ENCODE measurements at places on chromosomes 4 and X. TPM values are rescaled to one million over a fixed set of nuclear protein-coding genes. Genes with fewer than 3 reads are reported as not detected.

MID2 gene
- 0.88 TPM for total RNA-seq

TMEM154 gene
- 0.60 TPM for total RNA-seq

GRCh38 chr4:153426207-153426885, 39.8 kb upstream of the TMEM131L start:
- DNase-seq, result no peak

DNA sequence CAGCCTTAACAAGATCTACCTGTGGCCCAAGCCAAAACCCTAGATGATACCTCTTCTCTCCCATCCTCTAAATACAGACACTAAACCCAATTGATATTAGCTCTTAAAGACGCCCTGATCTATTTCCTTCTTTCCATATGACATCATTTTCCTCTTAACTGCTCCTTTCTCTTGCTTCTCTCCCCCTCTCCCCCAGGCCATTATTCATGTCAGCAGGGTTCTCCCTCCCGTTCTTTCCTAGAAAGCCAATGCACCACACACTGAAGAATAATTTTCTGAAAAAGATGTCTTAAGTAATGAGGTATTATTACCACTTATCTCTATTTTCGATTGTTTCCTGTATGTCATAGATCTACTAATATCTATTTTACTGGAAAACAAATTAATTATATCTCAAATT, 9.7 kb upstream of the ING2 start:
- no peak for DNase-seq

- peak; percentile 21 for DNase-seq
Observed at GRCh38 chrX:47560179-47560933, 649 bp upstream of the ARAF start.

Measured in RPMI7951 (cell line).